Gastrocnemius medialis (tissue), 4 donors: ENCODE measurements at places on chromosomes 11 and 22.

DNA sequence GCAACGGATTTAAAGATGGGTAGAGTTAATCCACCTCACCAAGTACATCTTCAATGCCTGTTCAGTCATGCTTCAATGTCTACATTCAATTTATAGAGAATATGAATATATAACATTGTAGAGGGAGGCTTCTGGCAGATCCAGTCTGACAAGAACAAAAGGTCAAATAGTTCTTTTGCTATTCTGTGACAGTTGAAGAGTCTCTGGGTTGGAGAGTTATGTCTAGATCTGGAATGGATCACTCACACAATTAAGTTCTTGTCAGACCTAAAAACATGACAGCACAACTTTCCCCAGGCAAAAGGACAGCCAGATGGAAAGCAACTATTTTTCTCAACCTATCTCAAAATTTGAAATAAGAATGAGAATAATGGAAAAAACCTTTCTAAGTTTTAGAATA lies 15.3 kb upstream of the GAB2 start:
- no peak for DNase-seq

DNA sequence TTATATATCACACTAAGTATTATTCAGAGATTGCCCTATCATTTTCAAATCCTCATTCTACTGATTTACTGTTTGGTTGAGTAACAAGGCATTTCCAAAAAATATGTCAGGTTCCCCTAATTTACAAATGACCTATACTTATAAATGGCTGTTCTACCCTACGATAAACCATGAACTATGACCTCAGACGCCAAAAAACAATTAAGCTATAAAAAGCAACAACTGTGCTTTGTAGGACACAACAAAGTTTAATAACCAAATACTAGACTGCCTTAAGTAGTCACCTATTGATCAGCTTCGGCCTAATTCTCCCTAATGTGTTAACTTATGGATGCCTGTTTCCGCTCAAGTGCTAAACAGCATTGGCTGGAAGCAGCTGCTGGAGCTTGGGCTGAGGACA lies 53.2 kb downstream of the PICALM start:
- no peak for DNase-seq

DNA sequence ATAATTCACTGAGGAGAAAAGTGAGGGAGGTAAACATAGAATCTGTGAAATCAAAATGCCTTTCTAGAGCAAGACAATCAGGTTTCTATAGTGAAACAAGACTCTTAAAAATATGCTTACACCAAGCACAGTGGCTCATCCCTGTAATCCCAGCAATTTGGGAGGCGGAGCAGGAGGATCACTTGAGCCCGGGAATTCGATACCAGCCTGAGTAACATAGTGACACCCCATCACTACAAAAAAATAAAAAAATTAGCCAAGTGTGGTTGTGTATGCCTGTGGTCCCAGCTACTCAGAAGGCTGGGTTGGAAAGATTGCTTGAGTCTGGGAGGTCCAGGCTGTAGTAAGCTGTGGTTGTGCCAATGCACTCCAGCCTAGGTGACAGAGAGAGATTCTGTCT lies 43.2 kb upstream of the ME3 start:
- no peak for DNase-seq

GRCh38 chr22:46858181-46858771 lies 95.8 kb downstream of the TBC1D22A start:
- DNase-seq: no peak

DNA sequence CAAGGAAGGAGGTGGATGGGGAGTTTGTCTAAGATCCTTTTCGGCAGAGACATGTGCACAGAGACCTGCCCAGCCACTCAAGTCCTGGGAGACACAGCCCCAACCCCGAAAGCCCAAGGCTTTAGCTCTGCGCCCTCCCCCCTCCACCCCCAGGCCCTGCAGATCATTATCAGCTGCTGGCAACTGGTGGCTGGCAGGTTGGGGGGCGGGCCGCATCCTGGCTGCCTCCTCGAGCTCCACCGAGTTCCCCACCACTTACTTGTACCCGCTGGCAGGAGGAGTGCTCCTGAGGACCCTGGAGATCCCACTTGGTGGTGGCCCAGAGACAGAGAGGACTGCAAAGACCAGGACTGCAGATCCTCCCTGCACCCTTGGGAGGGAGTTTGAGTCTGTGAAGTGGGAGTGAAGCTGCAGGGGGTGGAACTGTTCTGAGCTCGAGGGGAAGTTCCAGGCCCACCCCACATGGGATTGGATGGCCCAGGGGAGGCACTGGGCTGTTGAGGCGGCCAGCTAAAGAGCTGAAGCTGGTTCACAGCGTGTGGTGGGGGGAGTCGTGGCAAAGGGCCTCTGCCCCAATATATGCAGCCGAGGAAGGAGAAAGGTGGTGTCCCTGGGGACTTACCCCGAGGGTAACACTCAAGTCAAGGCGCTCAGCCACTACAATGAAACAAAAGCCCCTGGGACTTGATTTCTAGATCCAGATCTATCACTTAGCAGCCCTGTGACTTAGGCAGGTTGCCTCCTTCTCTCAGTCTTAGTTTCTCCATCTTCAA lies 19.9 kb upstream of the CCDC86 start:
- DNase-seq: no peak

- DNase-seq: no peak
Observed at GRCh38 chr11:117782101-117782500, 14.9 kb downstream of the DSCAML1 start.

- no peak for DNase-seq
Observed at GRCh38 chr11:30245621-30246020, 14.8 kb downstream of the FSHB start.

- peak; percentile 17 for DNase-seq
Observed at GRCh38 chr11:13955971-13956421, 6.5 kb upstream of the SPON1 start.

DNA sequence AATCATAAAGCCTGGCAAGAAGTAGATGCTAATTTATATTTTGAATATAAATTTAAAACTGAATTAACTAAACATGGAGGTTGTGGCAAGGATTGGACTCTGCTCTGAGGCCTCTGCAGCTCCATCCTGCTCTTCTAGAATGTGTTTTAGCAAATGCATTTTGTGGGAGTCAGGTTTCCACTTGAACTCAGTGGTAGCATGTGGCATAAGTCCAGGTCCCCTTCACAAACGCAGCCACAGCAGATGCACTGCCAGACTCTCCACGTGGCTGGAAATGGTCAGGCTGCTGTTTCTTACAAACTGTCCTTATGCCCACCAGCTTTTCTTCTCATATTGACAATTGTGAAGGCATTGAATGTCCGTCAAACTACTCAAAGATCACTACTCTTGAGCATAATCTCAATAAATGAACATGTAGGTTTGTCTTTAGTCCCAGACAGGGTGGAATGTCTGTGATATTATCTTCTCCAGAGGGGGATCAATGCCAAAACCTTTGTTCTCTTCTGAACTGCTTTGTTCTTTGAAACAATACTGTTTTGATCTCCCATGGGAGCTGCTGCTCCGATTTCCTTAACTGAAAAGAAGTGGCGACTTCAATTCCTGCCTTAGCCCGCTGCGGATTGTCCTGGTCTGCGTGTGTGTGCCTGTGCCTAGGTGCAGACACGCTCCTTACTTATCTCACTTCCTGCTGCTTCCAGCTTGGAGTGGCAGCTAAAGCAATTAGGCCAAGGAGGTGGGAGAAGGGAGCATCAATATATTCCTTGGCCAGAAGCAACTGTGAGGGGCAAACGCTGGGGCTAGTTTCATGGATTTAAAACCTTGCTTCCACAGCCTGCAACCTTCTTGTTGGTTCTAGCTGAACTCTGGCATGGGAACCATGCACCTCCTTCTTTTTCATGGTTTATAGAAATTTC lies 24.2 kb downstream of the EIF4G2 start:
- no peak for DNase-seq

- DNase-seq: no peak
Observed at GRCh38 chr11:47659276-47659675, 16.9 kb upstream of the MTCH2 start.

GRCh38 chr11:19168090-19168489 lies 33.7 kb downstream of the CSRP3 start:
- no peak for DNase-seq
